Activated T-cell treated with anti-CD3 and anti-CD28 coated beads for 48 hours (primary cell): ENCODE measurements at places on chromosomes 13 and 19.

- no peak for DNase-seq
These were observed 173.8 kb downstream of the KDM4B start for GRCh38 chr19:5142725-5143097.

DNA sequence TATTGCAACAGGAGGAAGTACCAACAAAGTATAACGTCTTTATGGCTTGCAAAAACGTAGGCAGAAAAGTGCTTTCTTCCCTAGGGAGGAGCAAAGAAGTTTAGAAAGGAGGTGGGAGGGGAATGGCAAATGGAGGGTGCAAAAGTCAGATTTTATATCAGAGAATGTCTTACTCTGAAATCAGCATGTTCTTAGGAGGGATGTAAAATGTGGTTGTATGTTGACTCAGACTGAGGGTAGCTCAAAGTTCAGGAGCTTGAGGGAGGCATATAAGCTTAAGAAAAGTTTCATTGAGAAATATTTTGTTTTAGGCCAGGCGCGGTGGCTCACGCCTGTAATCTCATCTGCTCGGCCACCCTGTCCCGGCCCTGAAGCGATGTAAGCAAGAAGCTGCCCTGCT is 1.7 kb downstream of the ZNF90 start:
- no peak for DNase-seq

GRCh38 chr19:58021541-58022282 is 12.1 kb upstream of the ZSCAN1 start:
- peak; percentile 12 for DNase-seq

DNA sequence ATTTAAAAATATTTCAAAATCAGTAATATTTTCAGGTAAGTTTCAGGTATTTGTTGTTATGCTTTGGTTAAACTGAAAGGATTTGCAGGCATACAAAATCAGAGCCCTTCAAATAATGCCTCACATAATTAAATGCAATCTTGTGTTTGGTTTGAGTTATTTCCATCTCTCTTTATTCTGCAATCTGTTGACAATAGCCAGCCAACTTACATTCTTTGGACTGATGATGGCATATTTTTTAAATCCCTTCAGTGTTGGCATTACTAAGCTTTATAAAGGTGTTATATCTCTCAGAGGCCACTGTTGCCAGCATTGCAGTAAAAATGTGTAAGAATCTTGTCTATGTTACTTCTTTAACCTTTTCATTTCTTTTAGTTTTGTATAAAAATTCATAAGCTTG is 257.2 kb upstream of the RFC3 start:
- no peak for DNase-seq

- no peak for DNase-seq
These were observed 581.0 kb upstream of the SPRY2 start for GRCh38 chr13:80921971-80922370.

DNA sequence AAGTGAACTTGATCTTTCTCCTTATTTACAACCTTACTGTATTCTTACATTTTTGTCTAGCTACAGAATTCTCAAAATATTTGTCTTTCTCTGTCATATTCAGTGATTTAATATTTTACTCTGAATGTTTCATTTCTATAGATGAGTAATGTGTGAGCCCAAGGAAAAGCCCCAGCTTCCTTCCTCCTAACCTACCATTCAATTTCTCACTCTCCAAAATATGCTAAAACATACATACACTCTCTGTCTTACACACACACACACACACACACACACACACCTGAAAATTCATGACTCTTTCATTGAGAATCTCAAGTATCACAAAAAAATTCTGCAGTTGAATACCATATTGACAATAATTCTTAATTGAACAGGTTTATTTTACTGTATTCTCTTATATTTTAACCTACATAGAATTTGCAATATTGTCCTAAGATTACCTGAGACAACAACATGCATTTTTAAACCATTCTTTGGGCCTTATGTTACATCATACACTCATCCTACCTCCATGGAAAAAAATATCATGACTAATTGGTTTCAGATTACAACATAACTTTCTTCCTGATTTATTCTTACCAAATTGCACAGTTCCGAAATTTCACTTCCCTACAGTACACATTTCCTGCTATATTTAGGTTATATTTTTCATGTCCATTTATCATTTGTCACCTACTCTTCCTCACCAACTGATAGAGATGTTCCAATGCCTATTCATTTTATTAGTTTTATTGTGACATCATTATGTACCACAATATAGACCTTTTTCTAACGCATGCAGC is 1965.6 kb upstream of the PCDH20 start:
- no peak for DNase-seq

GRCh38 chr13:96082640-96083039 is 7.3 kb upstream of the HS6ST3 start:
- DNase-seq: no peak

DNA sequence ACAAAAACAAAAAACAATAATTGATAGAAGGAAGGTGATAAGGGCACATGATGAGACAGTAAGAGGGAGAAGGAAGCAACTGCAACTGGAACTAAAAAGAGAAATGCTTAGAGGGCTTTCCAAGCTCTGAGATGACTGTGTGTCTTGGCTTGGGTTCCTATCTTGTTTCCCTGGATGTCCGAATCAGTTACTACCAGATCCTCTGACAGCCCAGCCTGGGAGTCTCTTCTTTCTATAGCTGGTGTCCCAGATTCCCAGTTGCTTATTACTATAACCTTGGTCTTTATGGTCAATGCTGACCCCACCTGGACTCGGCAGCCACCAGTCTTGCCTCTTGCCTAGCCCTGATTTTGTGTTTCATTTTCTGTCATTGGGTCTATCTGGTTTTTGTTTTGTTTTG is 116.4 kb downstream of the RFC3 start:
- DNase-seq: no peak

- no peak for DNase-seq
These were observed 211.9 kb upstream of the SLC10A2 start for GRCh38 chr13:103277959-103278694.

GRCh38 chr13:31627097-31627845 is 112.1 kb upstream of the RXFP2 start:
- no peak for DNase-seq

DNA sequence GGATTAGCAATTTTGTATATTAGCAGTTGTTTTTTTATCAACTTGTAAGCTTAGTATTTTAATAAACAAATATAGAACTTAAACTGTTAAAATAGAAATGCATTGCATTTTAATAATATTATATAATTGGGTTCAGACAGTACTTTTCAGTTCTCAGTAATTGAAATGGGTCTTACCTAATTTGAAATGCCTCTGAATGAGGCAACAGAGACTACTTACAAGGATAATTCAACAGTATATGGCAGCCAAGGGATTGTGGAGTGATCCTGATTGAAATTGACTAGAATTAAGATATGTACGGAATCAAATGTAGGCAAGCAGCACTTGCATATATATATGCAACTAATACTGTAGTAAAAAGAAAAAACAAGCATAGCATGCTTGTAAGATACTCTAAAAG is 1503.9 kb upstream of the MIR17HG start:
- DNase-seq: no peak

DNA sequence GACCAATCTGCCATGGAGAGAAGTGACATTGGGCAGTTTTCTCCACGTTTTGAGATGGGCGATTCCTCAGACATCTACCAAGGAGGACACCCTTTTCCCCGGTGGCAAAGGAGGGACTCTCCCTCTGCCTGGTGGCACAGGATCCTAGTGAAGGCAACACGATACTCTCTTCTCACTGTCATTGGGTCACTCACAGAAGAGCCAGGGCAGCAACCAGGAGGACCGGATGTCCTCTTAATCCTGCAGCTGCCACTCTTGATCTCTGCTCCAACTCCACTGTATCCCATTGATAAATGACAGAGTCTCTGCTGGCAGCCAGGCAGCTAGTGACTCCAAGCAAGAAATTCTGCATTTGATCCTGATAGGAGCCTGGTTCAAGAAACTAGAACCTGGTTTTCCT is 42.2 kb downstream of the COL4A2 start:
- no peak for DNase-seq

- DNase-seq: no peak
These were observed 12.4 kb downstream of the CILP2 start for GRCh38 chr19:19550485-19550929.

DNA sequence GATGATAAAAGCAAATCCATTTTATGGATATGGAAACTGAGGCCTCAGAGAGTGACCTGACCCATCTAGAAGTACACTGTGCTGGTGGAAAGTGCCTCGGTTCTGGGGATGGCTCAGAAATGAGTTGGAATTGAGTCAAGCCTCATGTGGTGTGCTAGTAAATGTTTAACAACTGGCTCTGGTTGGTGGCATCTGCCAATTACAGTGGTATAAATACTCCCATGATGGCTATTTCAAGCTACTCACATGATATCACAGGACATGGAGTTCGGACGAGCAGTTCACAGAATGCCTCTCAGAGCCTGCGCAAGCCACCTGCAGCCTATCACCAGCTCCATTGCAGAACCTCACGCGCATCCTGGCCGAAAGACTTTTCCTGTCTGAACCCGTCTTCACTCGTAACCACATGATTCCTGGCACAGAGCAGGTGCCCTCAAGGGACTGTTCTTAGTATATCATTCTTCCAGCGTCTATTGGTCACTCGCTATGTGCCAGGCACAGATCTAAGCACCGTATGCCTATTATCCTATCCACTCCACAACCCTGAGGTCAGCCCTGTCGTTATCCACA is 9.1 kb downstream of the TMEM150B start:
- no peak for DNase-seq

DNA sequence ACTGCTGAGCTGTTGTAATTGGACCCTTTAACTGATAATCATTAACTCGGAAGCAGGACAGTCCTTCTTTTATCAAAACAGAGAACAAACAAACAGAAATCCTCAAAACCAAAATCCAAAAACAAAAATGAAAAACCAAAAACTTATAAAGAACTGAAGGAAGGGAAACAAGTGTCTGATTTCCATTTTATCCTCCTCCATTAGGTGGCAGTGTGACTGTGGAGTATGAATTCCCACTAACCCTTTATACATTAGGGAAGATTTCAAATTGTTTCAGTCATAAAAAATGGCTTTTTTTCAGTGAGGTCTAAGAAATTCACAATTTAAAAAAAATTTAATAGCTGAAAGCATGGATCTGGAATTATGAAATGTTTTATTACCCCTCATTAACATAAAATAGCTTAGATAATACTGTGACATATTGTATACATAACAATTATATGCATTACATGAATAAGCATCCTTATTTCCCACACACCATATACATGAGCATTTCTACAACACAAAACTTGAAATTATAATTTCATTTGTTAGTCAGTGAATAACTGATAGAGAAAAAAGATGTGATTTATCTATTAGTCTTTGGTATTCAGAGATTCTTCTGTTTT is 1074.3 kb upstream of the PCDH9 start:
- DNase-seq: no peak

DNA sequence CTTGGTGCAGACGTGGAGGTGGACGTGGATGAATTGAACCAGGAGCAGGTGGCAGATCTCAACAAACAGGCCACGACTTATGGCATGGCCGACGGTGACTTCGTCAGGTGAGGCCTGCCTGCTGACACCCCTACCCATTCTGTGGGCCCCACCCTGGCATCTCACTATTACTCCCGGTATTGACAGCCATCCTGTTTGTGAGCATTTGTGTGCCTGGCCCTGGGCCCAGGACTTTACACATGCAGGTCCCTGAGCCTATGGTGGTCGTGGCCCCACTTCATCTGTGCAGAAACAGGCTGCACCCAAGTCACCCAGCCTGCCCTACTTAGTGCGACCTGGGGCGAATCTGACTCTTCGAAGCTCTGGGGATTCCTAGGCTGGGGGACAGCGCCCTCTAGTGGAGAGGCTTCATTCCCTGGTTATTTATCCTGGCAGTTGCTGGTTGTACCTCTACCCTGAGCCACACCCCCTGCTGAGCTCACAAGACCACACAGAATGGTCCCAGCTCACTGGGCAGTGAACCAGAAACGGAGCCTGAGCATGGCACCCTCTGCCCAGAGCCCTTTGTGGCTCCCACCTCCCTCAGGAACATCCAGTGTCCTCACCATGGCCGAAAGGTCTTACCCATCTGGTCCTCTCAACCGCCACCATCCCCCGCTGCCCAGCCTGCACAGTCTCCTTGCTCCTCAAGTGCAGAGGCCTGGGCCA is 16.9 kb downstream of the ZNF296 start:
- DNase-seq: peak; percentile 76

DNA sequence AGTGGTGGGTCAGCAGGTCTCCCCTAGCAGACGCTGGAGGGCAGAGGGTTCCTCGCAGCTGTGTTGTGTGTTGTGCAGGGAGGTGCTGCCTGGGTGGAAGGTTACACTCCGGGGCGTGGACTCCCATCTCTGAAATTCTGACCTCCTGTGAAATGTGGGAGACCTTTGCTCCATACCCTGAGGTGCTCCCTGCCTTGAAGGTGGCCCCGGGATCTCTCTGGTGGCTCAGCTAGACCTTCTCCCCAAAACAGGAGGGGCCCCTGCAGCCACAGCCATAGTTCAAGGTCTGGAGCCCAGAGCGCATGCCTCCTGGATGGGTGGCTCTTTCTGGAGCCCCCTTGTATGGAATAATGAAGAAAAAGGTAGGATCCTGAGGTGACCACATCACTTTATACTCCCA is 70.2 kb downstream of the SOX1 start:
- DNase-seq: no peak

- no peak for DNase-seq
These were observed 161.6 kb downstream of the KDM4B start for GRCh38 chr19:5130371-5131030.

DNA sequence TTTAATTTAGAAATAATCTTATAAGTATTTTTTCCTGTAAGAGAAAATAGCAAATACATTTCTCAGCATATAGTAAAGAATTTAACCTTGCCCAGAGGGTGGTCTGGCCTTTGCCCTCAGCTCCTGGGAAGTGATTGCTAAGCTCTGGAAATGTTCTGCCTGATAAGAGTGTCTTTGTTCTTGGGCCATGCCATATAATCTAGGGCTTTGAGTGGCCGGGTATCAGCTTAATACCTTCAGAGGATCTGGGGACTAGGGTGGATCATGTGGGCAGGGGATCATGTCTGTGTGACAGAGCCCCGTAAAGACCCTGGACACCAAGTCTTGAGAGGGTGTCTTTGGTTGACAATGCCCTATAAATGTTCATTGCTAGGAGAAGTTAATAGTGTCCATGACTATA is 1032.4 kb upstream of the MIR17HG start:
- DNase-seq: no peak

DNA sequence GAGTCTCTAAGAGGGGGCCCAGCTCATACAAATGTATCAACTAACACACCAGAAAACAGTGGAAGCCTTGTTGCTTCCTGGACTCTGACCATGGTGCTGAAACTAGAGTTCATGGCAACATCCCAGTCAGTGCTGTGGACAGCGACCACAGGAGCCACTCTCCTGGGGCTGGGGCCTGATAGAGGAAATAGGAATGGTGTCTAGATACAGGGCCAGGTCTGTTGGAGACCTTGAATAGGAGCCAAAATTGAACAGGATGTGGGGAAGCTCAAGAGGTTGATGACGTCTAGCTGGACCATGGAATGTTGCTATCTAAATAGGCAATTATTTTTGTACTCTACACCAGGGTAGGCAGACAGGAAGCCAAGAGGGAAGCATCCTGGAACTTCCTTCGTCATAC is 21.7 kb downstream of the LILRB4 start:
- no peak for DNase-seq

GRCh38 chr13:28485551-28485950 is 9.4 kb downstream of the FLT1 start:
- DNase-seq: no peak

GRCh38 chr19:1910177-1910576 is 5.0 kb downstream of the ADAT3 start:
- no peak for DNase-seq

GRCh38 chr19:49157445-49158224 is at the start of gene TRPM4:
Gene TRPM4, plus strand, starts transcription at chr19:49157792. Its CDS starts 75 bp downstream, at chr19:49157867.
- DNase-seq: peak; percentile 56

- no peak for DNase-seq
These were observed 349.0 kb downstream of the TBC1D4 start for GRCh38 chr13:75132701-75133695.

GRCh38 chr13:86841264-86841663 is 829.9 kb upstream of the SLITRK5 start:
- no peak for DNase-seq
